Esophagus mucosa (tissue), 1 donor: ENCODE measurements at places on chromosomes 4 and X. TPM values are rescaled to one million over a fixed set of nuclear protein-coding genes. Genes with fewer than 3 reads are reported as not detected.

OPHN1 gene
- 4.7 TPM for total RNA-seq

DCAF8L2 gene
- not detected for total RNA-seq

STK32B gene
- 0.28 TPM for total RNA-seq

SERTM2 gene
- total RNA-seq: not detected

HMGN5 gene
- 3.7 TPM for total RNA-seq

FGF13 gene
- total RNA-seq: 0.40 TPM

UGT8 gene
- 1.1 TPM for total RNA-seq

ADH1B gene
- total RNA-seq: 14.2 TPM

PITX2 gene
- total RNA-seq: 2.1 TPM
